ENCODE measurements at places on chromosomes 5 and 9.
A peak's percentile ranks its signal among the peaks of the same experiment; 100 is the strongest.

DNA sequence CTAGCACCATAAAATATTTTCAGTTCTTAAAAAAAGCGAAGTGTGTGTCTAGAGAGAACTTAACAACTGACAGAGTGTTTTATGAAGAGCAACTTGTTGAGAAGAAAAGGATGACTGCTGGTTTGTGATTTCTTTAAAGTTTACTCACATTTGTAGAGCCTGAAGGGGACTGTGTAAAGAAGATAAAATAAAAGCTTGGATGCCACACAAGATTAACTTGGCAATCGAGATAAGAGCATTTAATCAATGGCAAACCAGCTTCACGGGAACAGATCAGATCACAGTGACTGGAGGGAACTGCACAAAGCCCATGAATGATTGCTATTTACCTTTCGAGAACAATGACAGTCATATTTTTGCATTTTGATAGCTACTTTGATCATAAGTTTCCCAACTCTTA is 2013.1 kb upstream of the CDH9 start:
- DNase-seq = no peak

DNA sequence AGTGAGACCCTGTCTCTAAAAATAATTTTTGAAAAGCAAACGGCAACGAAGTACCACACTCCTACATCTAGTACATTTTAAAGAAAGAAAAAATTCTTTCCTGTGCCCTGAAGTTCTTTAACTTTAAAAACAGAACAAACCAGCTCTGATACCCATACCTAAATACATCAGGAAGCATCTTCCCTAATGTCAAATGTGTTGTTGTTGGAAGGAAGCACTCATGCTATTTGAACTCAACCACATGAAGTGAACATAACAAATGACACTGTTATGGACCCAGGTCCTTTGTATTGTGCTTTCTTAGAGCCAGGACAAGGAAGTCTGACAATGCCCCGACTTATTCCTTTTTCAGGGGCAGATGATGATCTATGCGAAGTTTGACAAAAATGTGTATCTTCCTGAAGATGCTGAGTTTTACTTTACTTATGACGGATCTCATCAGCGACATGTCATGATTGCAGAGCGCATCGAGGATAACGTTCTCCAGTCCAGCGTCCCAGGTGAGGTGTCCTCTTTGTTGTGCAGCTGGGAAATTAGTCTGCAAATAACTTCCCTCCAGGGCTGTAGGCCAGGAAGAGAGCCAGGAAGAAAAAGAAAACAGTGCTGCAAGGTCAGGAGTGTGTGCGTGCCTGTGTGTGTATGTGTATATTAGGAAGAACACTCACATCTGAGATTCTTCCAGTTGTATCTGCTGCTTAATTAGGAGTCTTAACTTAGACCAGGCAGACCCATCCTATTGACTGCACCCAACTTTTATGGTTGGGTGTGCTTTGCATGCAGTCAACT is 123.7 kb downstream of the ARHGEF28 start:
- no peak for DNase-seq

- DNase-seq = no peak
Observed at GRCh38 chr9:93574900-93575795, 1.2 kb upstream of the PHF2 start.

DNA sequence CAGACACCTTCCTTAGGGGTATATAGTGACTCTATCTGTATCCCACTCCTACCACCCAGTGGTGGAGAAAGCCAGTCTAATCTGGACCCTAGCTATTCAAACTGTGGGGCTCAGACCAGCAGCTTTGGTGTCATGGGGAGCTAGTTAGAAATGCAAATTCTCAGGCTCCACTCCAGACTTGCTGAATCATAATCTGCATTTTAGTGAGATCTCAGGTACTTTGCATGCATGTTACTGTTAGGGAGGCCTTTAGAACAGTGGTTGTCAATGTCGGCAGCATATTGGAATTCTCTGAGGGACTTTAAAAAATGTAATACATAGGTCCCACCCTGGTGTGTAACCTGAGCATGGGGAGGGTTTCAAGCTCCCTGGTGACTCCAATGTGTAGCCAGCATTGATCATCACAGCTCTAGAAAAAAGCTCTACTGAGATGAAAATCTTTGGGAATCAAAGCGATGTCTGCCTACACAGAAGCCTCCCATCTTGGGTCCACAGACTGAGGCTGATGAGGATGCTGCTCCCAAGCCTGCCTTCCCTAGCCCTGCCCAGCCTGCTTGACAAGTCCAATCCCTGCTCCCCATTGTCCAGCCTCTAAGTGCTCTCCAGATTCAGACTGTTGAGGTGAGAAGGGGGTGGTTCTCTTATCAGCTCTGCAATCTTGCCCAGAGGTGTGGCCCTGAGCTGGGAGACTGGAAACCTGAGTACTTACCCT is 11.9 kb upstream of the GM2A start:
- no peak for DNase-seq

DNA sequence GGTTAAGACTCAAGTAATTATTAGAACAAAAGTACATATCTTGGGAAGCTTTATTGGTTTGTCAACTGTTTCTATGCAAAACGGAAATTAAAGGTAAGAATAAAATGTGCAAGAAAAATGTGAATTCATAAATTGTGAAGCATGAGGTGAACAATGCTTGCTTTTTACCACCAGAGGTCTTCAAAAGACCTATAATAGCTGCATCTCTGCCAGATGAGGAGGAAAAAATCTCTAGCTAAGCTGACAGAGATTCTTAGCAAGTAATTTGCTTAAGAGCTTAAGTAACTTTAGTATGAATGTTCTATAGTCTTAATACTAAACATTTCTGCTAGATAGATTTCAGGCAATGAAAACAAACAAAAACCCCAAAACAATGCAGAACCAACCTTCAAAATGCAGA is 54.1 kb downstream of the MRPS30 start:
- no peak for DNase-seq

DNA sequence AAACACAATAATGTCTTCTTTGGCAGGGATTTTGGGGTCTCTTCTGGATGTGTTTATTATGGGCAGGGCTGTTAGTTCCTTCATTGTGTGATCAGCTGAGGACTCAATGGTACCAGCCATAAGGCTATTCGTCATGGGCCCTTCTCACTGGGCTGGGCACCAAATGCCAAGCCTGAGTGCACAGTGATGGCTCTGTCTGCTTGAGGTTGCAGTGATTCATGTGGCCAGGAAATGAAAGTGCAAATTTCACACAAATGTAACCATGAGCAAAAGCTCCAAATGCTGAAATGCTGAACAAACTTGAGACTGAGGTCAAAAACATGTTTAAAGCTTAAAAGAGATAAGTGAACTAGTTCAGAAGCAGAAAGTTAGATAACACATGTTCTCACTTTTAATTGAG is 191.0 kb downstream of the TARS1 start:
- DNase-seq = no peak

DNA sequence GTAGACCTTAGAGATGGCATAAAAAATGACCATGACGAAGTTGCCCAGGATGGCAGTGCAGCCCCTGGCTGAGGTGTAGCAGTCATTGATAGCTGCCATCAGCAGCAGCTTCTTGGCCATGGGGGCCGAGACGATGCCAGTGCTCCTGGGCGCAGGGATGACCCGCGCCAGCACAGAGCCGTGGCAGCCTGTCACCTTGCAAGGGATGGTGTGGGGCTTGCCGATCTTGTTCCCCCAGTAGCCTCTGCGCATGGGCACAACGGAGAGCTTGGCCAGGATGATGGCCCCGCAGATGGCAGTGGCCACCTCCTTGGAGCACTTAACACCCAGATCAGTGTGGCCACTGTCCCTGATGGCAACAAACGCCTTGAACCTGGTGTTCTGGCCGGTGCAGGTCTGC is 2.1 kb upstream of the PGGT1B start:
- DNase-seq = no peak

DNA sequence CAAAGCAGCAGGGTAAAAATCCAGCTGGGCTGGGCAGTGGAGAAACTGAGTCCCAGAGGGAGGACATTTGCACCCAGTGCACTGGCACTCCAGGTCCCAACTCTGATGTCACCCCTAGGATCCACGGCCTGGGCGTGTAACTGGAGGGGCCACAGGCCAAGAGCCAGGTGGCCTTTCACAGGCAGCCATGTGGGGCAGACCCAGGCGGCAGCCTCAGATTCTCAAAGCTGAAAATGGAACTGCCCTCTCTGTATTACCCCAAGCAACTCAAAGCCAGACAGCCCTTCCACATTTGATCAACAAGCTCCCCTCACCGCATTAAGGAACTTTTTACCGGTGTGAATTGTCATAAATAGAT is 46.7 kb downstream of the RASGEF1C start:
- DNase-seq = no peak

- DNase-seq = no peak
Observed at GRCh38 chr5:5492087-5492933, 69.8 kb downstream of the ICE1 start.

GRCh38 chr5:6714226-6715041 is 1.2 kb downstream of the TENT4A start:
- no peak for DNase-seq

DNA sequence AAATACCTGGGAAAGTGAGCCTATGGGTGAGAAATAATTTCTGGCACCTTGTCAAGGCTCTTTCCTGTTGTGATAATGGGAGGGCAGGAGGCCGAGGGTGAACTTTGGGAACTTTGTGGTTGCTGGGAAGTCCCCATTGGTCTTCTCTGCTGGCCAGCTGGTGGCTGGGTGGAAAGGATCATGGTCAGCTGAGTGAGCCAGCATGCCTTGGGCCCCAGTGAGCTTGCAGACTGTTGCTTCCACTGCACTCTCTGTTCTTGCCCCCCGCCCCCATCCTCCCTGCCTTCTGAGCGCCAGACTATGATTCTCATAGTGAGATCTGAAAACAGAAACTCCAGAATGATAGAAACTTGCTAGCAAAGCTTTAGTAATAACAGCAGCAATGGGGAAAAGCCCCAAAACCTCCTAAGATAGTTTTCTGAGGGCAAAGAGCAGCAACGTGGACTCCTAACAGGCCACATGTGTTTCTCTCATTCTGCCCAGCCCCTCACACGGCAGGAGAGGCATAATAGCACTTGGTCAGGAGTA is 139.2 kb upstream of the SMARCA2 start:
- peak; percentile 51 for DNase-seq

DNA sequence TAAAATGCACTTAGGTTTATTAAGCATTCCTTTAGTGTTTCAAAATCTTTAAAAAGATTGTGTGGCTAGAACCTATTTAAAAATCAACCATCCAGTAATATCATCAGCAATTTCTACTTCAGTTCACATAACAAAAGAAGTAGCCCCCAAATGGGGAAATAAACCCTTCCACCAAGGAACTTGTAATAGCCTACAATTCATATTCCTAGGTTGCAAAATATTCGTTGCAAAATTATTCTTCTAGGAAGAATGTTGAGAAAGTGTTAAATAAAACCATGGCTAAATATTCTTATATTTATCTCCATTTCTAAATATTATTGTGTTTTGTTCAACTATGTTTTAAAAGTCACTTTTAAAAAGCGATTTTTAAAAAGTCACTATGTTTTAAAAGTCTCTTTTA is 177.9 kb upstream of the PRLR start:
- DNase-seq = no peak
